ENCODE measurements at places on chromosomes 5 and 9.

DNA sequence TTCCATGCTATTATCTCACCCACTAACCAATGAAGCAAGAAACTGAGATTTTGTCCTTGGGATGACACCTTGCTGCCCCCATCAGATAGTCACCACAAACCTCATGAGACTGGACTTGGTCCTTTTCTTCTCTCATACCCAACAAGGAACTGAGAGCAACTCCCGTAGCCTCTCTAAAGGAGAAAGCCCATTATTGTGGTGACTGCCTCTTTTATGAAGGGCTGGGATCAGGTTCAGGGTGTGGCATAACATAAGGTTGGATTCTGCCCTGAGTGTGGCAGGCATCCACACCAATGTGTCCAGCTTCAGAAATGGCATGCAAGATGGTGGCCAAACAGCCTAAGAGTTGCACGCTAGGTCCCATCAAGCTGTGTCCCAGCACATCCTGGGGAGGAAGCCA is 1.3 kb upstream of the ACTL7A start:
- no peak for DNase-seq

- DNase-seq: no peak
These were observed 297.8 kb downstream of the SH3GL2 start for GRCh38 chr9:17876687-17877086.

- no peak for DNase-seq
These were observed 123.3 kb upstream of the SLIT3 start for GRCh38 chr5:169424279-169424655.

- DNase-seq: no peak
These were observed 114.0 kb downstream of the CARTPT start for GRCh38 chr5:71832812-71833715.

GRCh38 chr5:139742173-139742903 is 53.3 kb upstream of the PSD2 start:
- no peak for DNase-seq

DNA sequence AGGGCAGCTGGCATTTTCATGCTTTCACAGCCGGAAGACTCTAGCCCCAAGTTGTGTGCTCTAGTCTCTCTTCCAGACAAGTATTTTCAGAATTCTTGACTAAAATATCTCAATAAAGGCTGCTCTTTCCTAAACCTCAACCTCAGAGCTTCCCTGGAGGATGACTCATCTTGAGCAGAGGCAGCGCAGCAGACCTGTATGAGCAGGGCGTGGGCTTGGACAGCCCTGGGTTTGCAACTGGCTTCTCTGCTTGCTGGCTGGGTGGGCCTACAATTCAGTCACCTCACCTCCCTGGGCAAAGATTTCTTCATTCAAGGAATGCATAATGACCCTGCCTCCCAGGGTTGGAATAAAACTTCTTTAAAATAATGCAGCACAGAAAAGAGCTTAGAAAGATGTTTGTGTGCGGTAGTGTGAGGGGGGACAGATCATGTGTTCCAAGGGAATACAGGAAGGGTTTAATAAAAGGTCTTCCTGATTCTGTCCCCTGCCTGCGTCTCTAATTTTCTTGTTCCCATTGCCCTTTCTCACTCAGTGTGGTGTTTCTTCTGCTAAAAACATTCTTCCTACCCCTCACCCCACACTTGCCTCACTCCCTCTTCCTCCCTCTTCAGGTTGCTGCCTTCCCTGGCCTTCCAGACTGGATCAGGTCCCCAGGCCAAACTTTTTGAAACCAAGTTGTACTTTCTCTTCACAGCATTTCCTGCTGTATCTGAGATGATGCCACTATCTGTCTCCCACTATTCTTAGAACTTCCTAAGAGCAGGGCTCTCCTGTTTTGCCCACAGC is 39.4 kb upstream of the MAP1B start:
- no peak for DNase-seq

DNA sequence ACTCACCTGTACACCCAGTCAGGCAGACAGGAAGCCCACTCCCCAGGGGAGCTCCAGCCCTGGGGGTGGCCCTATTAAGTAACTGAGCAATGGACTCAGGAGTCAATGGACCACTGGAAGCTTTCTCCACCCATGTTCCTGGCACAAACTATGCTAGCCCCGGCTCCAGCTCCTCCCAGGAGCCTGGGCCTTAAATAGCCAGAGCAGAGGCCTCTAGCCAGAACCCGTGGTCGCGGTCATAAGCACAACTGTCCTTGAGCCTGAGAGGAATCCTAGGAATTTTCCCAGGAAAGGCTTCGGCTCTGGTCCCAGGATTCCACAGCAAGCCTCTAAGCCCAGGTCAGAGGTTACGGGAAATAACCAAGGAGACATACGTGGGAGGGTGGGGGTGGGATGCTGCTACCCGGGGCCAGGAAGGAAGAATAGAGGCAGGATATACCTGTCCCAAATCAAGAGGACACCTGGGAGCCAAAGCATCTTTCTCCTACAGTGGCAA is 5.5 kb downstream of the SEPTIN8 start:
- peak; percentile 60 for DNase-seq

DNA sequence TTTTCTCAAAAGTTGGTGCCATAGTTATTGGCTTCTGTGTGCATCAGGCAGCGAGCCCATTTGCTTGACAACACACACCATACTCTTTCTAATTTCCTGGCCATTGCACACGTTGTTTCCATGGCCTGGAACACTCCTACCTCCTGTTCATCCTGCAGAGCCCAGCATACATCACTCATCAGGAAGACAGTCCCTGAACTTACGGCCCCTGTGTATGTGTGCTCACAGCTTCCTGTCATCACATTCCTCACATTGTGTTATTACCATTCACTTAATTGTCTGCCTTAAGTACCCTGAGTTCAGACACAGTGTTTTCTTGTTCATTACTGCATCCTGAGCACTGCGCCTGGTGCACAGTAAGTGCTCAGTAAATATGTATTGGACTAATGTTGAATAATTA is 355.9 kb downstream of the PRELID2 start:
- DNase-seq: no peak

GRCh38 chr5:162372256-162372655 is 304.7 kb downstream of the GABRG2 start:
- DNase-seq: no peak

- no peak for DNase-seq
These were observed 47.1 kb upstream of the COL15A1 start for GRCh38 chr9:98896632-98897031.

DNA sequence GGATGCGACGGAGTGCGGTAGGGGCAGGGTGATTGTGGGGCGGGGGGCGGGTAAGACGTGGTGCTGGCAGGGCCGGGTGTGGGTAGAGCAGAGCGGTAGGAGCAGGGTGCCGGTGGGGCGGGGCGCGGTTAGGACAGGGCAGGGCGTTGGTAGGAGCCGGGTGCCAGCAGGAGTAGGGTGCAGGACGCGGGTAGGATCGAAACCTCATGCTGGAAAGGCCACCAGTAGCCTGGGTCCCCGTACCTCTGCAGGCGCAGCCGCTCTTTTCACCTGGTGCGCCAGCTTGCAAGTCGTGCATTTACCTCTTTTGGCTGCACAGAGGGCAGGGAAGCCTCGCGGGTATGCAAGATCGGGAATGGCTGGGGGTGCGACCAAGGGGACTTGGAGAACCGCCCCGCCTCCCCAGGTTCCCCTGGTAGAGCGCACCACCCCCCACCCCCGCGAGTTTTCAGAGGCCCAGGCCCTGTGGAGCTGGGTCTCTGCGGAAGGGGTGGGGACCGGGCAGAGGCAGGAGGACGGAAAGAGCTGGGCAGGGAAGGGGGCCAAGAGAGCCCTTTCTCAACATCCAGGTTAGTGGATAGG is 104.8 kb upstream of the SIMC1 start:
- peak; percentile 36 for DNase-seq

DNA sequence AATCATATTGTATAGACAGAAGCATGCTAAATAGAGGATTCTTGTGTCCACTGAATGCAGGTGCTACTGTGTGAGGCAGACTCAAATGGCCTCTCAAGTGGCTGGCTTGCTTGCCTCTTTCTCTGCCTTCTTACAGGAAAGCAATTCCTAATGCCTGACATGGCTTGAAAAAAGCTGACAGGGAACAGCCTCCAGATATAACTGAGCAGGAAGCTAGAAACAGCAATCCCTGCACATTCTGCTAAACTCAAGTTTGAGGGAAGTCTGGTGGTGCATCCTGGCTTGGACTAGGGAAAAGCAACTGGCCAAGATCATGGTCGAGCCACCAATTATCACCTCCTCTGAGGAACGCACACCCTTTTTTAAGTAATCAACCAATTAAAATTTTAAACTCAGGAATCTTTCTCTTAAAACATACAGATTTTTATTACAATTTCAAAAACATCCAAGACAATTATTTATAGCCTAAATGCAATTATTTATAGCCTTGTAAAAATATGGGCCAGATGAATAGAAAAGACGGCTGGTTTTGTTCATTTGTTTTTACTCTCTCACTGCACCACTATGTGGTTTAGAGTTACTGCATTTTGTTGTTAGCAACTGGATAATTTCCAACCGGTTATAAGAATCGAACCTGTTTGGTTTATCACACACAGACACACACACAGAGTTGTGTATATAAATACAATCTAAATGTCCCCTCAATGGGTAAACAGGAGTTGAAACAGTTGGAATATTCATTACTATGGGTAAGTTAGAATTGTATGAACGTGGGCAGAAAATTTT is 290.9 kb upstream of the ANKRD55 start:
- DNase-seq: no peak

GRCh38 chr5:174917976-174918554 is 193.7 kb downstream of the MSX2 start:
- DNase-seq: no peak

GRCh38 chr9:38621434-38622287 is 1.3 kb upstream of the ANKRD18A start:
- DNase-seq: peak; percentile 61

DNA sequence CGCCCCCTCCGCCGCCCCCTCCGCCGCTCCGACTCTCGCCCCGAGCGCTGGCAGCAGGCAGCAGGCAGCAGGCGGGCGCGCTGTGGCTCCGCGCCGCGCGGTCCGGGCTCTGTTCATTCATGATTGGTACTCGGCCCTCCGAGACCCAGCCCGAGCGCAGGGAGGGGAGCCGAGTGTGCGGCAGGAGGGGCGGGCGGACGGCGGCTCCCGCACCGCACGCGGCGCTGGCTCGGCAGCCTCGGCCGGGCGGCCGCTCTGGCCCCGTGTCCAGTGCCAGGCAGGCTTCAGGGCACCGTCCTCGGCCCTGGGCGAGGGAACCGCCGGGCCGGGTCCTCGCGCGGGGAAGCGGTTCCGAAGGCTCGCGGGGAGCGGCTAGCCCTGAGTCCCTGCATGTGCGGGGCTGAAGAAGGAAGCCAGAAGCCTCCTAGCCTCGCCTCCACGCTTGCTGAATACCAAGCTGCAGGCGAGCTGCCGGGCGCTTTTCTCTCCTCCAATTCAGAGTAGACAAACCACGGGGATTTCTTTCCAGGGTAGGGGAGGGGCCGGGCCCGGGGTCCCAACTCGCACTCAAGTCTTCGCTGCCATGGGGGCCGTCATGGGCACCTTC is at the start of gene KCNIP1:
TSS of gene KCNIP1 (plus strand) at position 31 of the 607 bp plus-strand sequence.
- peak; percentile 81 for DNase-seq

- no peak for DNase-seq
These were observed 39.8 kb downstream of the UGCG start for GRCh38 chr9:111936391-111936790.

GRCh38 chr5:147520450-147520849 is 10.6 kb upstream of the DPYSL3 start:
- DNase-seq: no peak

DNA sequence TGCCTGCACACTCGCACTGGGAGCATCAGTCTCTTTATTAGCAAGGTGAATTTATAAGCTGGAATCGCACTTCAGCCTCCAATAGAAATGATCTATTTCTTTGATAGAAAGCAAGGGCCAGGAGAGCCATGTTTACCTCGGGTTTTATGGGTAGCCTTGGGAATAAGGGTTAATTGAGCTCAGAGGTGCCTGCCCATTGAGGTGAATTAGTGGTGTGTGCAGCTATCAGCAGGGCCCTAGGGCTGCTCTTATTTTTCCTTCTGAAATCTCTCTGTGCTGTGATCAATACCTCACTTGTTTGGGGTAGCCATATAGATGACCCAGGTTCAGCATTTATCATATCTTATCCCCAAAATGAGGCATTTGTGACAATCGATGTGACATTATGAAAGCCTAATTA is 297.8 kb downstream of the EBF1 start:
- no peak for DNase-seq

GRCh38 chr5:134506054-134507039 is 19.1 kb upstream of the JADE2 start:
- DNase-seq: peak; percentile 23

GRCh38 chr9:21761309-21761901 is 41.0 kb upstream of the MTAP start:
- DNase-seq: no peak

DNA sequence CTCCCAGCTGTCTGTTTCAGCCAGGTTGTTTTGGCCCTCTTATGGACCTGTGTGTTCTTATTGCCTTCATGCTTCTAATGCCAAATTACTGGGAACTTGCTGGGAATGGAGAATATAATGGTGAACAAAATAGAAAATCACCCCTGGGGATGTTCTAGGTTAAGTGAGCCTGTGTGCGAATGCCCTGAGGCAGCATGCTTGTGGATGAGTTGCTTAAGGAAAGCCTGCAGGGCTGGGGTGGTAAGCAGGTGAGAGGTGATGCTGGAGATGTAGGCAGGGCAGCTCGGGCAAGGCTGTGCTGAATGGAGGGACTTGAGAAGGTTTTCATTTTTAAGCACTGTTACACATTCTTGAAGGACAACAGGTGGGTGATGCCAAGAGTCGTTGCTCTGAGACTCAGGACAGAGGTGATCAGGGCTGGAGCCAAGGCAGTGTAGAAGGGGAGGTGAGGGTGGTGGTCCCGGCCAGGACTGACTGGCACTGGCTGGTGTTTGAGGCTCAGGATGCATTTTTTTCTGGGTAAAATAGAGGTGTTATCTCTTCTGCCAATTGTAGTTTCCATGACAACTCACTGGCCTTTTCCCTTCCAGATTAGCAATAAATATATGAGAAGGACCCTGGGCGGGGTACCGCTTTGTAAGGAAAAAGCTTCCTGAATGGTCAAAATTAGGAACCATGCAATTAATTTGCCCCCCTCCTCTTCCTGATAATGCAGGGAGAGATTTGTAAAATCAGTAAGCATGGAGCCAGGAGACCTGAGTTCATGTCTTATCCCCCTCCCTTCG is 342.8 kb downstream of the ICE1 start:
- no peak for DNase-seq

DNA sequence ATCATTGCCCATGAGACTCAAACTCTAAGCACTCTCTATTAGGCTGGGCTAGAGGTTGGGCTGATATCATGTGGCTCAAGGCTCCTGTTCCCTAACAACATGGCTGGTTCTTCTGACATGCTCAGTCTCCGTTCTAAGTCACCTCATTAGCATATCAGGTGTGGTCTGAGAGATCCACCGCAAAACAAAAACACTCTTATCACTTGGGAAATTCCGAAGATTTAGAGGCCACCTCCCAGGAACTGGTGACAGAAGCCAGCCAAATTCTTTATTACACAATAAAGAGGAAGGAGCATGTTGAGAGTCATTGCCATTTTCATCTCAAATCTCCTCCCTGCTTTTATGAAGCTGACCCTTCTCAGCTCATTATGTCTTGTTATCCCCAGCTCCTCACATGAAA is 107.6 kb downstream of the MSX2 start:
- no peak for DNase-seq
